ENCODE measurements at places on chromosomes 2 and 18.
A peak's percentile ranks its signal among the peaks of the same experiment; 100 is the strongest.

DNA sequence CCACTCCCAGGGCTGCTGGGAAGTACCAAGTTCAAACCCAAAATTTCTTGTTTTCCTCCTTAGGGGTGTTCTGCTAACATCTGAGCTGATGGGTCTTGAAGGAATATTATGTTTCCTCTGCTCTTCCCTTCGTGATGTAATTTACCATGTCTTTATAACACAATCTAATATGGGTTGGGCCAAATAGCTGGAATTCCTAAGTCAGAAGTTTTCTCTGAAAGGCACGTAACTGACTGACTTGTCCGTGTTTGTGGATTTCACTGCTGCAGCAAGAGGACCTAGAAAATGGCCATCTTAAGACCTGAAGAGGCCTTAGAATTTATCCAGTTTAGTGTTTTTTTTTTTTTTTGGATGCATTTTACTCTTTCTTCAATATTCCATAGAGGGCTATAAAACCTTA is 256.7 kb downstream of the DCDC2C start:
- no peak for DNase-seq

DNA sequence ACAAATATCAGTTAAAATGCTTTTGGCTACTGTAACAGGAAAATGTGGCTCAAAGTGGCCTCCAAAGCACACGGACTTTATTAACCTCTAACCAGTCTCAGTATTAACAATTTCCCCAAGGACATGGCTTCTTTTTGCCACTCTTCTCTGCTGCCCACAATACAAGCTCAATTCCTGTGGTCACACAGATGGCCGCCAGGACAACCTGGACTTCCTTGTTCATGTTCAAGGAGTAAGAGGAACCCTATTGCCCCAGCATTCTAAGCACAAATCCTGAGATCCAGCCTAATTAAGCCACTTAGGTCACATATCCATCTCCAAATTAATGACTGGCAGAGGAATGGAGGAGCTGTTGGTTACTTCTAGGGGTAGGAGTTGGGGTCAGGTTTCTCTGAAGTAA is 38.2 kb downstream of the AOX1 start:
- no peak for DNase-seq

GRCh38 chr18:14748496-14748895 is 524 bp downstream of the ANKRD30B start:
- no peak for DNase-seq

- peak; percentile 45 for DNase-seq
Observed at GRCh38 chr2:11582862-11583752, 49.3 kb downstream of the GREB1 start.

DNA sequence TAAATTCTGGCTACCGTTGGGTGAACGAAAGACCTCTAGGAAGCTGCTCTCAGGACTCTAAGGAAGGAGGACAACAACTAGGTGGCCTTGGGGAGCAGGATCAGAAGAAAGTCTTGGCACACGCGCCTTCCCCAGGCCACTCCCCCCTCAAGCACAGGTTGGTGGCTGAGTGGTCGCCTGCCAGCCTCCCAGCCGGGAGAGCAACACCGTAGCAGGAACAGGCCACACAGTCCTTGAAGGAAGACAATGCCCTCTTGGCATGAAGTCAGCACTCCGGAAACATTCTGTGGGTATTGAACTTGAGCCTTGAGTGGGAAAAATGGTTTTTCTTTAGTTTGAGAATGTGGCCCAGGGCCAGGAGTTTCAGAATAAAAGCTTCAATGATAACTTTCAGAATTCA is 87.4 kb upstream of the AGAP1 start:
- no peak for DNase-seq

GRCh38 chr2:236636714-236637470 is 67.3 kb downstream of the ACKR3 start:
- no peak for DNase-seq

- DNase-seq, result no peak
Observed at GRCh38 chr2:165627470-165627869, 158.0 kb downstream of the CSRNP3 start.

DNA sequence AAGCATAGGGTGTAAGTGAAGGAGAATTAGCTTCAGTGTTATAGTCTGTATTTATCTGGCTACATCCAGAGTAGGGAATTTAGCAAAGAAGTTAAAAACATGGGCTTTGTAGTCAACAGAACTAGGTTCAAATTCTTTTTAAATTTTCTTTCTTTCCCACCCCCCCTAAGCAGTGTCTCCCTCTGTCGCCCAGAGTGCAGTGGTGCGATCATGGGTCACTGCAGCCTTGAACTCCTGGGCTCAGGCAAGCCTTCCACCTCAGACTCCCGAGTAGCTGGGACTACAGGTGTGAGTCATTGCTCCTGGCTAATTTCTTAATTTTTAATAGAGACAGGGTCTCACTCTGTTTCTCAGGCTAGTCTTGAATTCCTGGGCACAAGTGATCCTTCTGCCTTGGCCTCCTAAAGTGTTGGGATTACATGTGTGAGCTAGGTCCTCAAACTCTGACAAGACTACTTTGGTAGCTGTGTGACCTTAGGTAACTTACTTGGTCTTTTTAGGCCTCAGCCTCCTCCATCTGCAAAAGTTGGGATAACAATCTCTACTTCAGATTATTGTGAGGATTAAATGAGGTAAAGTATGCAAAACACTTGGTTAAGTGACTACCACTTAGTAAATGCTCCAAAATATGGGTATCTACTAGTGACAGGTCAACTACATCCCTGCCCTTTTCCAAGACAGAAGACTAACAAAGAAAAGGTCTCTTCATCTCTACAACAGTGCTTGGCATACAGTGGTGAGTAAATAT is 17.8 kb downstream of the DOK1 start:
- no peak for DNase-seq

- DNase-seq, result no peak
Observed at GRCh38 chr2:563512-563911, 113.7 kb downstream of the TMEM18 start.

- DNase-seq, result no peak
Observed at GRCh38 chr2:45640576-45640975, 10.9 kb upstream of the PRKCE start.

- no peak for DNase-seq
Observed at GRCh38 chr2:208820014-208820688, 413.6 kb downstream of the PTH2R start.

GRCh38 chr2:160427629-160428404 is 65.8 kb downstream of the RBMS1 start:
- peak; percentile 40 for DNase-seq

DNA sequence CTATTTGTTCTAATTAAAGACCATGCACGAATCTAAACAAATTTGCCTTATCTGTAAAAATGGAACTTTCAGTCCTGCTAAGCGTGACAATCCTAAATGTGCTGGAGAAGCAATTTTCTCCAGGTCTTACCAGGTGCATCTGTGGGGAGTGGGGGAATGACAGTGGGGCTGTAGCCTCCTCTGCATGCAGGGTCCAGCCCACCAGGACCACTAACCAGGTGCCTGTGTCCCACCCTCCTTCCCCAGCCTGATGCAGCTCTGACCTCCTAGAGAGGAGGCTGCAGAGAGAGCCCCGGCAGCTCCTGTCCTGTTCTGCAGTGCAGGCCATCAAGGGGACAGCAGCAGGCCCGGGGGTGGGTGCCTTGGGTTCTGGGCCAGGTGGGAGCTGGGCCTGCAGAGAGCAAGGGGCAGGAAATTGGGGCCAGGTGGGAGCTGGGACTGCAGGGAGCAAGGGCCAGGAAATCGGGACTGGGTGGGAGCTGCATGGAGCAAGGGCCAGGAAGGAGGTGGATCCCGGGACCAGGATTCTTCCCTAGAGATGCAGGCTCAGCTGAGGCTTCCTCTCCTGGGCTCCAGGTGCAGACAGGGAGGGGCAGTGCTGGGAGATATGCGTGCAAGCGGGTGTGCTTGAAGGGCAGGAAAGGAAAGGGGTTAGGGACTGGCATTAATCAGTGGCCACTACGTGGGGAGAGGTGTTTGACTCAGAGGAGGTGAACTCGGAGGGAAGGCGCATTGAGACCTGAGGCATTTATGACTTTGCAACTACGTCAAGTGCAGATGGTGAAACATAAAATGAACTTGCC is 185.3 kb downstream of the ANKRD30B start:
- DNase-seq, result no peak

- DNase-seq, result no peak
Observed at GRCh38 chr2:176004934-176005333, 2.9 kb upstream of the LNPK start.

- no peak for DNase-seq
Observed at GRCh38 chr2:150811259-150811855, 323.9 kb upstream of the RND3 start.

DNA sequence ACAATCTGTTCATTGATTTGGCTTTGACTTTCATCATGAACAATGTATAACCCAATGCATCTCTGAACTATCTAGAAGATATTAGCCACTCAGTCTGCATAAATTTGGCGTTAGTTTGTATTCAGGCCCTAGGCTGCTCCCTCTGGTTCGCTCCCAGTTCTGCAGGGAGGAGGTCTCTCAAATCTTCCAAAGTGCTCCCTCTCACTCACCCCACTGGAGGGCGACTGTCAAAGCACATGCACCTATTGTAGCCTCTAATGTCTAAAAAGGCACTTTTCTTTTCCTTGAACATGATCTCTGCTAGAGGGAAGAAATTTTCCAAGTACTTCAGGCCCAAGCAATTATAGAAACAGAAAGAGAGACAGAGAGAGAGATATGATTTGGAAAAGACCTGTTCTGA is 291.5 kb downstream of the TDRD15 start:
- no peak for DNase-seq

DNA sequence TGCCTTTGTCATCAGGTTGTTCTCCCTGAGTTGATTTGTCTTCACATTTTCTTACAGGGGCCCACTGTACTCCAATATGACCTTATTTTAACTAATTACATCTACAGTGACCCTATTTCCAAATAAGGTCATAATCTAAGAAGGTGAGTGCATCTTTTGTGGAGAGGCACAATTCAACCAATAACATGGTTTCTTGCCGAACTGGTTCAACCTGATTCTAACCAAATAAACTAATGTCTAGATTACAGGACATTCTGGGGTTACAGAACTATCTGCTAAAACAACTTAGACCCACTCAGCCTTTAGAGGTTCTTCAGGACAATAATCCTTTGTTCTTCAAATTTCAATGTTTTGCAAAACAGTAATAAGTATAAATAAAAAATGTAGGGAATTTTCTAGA is 496.5 kb upstream of the SOX11 start:
- DNase-seq, result no peak

DNA sequence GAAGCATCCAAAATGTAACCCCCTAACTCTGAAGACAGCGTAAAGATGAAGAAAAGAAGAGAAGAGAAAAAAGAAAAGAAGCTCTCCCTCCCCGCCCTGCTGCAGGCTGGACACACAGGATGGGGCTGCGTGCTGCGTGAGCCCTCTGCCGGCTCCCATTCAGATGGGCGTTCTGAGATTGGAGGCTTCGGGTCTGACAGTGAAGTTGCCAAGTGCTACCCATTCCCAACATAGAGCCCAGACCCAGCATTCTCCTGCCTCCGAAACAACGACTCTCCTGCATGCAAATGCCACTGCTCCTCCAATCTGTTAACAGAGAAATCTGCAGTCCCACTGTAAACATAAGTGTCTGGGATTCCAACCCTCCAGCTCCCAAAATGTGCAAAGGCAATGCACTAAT is 234.9 kb downstream of the BCL11A start:
- DNase-seq, result no peak

GRCh38 chr18:39500306-39500705 is 1934.7 kb upstream of the CELF4 start:
- DNase-seq, result no peak

GRCh38 chr2:175432793-175433192 is 251.3 kb upstream of the ATP5MC3 start:
- no peak for DNase-seq

GRCh38 chr2:111640480-111640879 is 243.5 kb downstream of the ANAPC1 start:
- no peak for DNase-seq

DNA sequence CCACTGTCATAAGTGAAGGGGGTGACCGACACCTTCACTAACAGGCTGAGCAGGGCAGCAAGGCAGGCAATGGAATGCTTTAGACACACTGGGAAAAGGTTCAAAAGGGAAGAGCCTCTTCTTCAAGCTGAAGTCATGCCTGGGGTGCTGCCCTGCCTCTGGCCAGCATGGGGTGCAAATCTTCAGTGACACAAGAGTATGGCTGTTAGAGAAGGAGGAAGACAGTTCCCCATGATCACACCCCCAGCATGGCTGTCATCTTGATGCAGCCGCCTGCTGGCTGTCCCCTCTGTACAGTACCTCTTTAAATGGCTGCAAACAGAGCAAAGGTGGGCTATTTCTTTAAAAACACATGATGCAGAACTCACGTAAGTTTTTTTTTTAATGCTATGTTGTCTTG is 71.9 kb downstream of the INPP4A start:
- no peak for DNase-seq

All from activated T-cell treated with anti-CD3 and anti-CD28 coated beads for 24 hours (primary cell).